ENCODE measurements at places on chromosomes 2 and 18.

GRCh38 chr2:226526716-226527115 lies 272.9 kb downstream of the IRS1 start:
- no peak for DNase-seq

- no peak for DNase-seq
These were observed 91.2 kb upstream of the ARL4C start for GRCh38 chr2:234588054-234588430.

DNA sequence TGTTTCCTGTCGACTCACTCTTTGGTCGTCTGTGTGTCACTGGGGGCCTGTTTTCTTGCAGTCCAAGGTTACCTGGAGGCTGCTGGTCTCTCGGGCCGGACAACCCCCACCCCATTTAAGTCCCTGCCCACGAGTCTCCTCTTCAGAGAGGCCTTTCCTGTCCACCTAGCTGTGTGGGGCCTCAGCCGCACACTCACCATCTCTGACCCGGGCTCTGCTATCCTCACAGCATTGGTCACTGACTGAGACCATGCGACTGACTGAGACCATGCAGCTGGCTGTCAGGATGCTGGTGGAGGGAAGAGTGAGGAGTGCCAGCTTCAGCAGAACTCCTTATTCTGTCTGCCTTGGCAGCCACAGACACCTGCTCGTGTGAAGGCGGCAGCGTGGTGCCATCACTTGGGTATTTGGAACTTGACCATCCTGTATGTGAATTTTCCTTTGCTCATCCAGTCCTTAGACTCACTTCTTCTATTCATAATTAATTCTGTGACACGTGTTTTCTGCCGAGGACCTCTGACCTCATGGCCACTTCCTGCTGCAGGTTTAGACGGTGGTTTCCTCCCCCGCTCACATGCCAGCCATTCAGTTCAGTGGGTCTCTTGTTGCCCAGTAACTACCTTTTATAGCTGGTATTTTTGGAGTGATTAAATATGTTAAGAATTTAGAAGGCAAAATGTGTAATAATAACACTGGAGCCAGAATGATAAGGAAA lies 47.5 kb upstream of the ASB1 start:
- DNase-seq: no peak

DNA sequence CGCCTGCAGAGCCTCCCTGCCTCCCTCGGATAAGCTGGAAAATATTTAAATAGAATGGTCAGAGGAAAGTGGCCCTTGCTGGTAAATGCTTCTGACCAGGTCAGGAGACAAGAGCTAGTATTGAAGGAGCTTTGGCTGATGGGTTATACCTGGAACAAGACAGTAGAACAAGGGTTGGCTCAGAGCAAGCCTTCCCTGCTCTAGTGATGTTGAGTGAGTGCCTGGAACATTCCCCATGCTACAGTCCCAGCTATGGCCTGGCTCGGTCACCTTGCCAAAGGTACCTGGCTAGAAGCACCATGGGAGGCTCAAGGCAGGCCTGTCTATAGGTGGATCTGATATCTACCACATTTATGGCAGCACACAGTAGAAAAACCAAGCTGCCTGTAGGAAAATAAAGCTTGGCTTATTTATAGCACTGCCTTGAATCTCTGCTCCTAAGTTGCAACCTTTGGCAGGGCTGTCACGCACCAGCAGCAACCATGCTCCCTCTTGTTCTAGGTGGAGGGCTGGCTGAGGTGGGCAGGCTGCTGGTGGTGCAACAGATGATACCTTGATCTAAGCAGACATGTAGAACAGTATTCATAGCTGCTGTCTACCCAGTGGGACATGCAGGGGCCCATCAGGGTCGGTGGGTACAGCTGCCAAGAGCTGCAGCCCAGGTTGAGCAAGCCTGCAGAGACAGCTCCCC lies 66.7 kb upstream of the BCL2L11 start:
- no peak for DNase-seq

GRCh38 chr2:215528555-215528954 lies 92.7 kb upstream of the FN1 start:
- no peak for DNase-seq

DNA sequence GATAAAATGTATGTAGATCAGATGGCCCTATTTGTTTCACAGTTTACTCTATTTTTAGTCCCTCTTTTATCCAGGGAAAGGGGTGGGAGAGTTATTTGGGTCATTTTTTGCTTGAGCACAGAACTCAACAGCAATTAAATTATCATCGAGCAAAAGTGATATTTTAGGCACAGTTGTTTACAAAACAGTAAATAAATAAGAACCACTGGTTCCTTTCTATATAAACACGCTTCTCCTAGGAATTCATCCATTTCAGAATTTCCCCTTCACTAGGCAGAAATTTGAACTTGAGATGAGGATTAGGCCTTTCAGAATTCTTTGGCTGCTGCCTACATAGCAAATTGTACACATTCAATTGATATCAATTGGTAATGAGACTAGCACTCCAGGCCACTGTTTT lies 812.4 kb downstream of the CNTNAP5 start:
- DNase-seq: no peak

GRCh38 chr2:176650104-176650837 lies 381.0 kb downstream of the MTX2 start:
- DNase-seq: no peak

GRCh38 chr18:10562773-10563160 lies 36.9 kb downstream of the NAPG start:
- DNase-seq: no peak

- DNase-seq: no peak
These were observed 59.5 kb upstream of the SP3 start for GRCh38 chr2:174024524-174025270.

GRCh38 chr2:199751492-199752120 lies 99.4 kb downstream of the FTCDNL1 start:
- no peak for DNase-seq

- no peak for DNase-seq
These were observed 144.8 kb downstream of the RNF152 start for GRCh38 chr18:61748004-61748403.

DNA sequence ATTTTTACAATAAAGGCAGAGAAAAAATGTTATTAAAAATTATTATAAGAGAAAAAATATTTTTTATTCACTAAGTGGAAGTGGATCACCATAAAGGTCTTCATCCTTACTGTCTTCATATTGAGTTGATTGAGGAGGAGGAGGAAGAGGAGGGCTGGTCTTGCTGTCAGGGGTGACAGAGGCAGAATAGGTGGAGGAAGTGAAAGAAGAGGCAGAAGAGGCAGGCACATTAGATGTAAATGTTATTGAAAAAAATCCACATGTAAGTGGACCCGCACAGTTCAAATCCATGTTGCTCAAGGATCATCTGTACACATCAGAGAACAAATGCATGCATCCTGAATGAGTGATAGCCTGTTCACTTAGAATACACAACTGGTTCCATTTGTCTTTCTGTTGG lies 6.4 kb upstream of the SPATS2L start:
- no peak for DNase-seq

All from esophagus squamous epithelium (tissue), 5 donors.